ENCODE measurements at places on chromosomes 4 and X. TPM values are rescaled to one million over a fixed set of nuclear protein-coding genes. Genes with fewer than 3 reads are reported as not detected.

DNA sequence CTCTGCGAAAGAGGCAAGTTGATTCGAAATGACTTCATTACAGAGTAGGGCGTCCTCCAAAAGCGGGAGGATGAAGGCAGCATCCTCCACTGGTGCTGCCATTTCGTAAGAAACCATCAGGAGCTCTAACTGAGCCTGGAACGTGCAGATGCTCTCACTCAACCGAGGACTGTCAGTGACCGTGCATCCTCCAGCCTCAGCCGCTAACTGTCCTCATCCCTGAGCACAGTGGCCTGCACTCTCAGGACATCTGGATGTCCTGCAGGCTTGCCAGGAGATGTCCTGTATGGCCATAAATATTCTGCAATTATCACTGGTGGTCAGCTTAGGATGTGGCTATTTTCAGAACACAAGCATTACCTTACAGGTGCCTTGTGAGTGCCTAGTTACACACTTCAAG is 107.1 kb upstream of the ADRA2C start:
- no peak for DNase-seq

DNA sequence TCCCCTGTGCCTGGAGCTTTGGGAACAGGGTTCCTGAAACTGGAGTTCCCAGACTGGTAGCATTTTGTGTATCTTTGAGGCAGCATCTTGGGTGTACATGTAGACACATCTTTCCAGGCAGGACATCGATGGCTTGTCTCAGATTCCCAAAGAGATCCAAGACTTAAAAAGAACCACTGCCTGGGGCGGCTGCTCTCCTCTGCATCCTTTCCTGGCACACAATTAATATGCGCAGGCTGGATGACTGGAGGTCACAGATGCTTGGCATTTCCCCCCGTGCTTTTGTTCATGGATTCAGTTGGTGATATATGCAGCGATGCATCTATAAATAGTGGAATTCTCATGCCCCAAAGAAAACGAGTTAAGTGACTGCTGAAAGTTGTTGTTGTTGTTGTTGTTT is 80.5 kb downstream of the CLDN34 start:
- DNase-seq: no peak

GRCh38 chr4:128387600-128388351 is 100.2 kb upstream of the PGRMC2 start:
- DNase-seq: no peak

- DNase-seq: no peak
Observed at GRCh38 chr4:1668488-1668840, 15.6 kb downstream of the FAM53A start.

- DNase-seq: no peak
Observed at GRCh38 chrX:74297766-74298165, 6.2 kb upstream of the ZCCHC13 start.

- no peak for DNase-seq
Observed at GRCh38 chrX:48939524-48940228, 17.7 kb downstream of the OTUD5 start.

MAGEB1 gene
- total RNA-seq: not detected

Data from fibroblast of lung (primary cell).